ENCODE measurements at places on chromosomes 2 and 18. TPM values are rescaled to one million over a fixed set of nuclear protein-coding genes. Genes with fewer than 3 reads are reported as not detected.

The C1QL2 gene
- total RNA-seq, result not detected

The HOXD1 gene
- total RNA-seq, result not detected

The PLGLB2 gene
- total RNA-seq, result 1.1 TPM

The DLX2 gene
- 1.9 TPM for total RNA-seq

DNA sequence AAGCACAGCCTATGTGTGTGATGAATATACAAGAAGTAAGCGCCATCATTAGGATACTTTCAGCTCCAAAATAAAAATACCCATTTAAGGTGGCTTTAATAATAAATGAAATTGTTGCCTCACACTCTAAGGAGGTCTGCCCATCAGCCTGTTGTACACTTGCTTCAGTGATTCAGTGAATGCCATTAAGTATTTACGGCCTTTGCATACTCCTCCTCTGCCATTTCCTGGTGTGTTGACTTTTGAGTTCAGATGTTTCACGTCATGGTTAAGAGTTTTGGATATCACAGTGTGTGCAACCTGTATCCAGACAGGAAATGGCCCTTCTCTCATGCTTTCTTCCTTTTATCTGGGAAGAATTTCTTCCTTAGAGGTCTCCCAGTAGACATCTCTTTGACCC is 38.6 kb upstream of the SNORC start:
- no peak overlapping the region for H3K27ac ChIP-seq
- DNase-seq, result no peak
- H3K4me3 ChIP-seq, result no peak overlapping the region

DNA sequence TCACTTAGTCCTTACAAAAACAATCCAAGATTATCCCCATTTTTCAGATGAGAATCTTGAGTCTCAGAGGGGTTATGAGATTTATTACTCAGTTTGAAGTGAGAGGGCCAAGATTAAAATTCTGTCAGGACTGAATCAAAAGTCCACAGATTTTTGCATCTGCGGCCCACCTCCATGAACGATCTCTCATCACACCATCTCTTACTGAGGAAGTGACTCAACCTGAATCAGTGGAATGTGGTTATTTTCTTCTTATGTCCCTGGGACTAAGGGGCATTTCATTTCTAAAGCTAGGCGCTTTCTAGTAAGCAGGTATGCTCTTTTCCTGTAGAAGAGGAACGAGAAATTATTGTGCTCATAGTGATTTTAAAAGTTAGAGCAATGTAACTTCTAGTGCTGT is 360.3 kb upstream of the SPHKAP start:
- peak; percentile 44 for DNase-seq
- H3K4me1 ChIP-seq, result peaks cover 12% of the 10 kb centered on the region
- H3K27me3 ChIP-seq, result no peaks in the 10 kb centered on the region
- H3K36me3 ChIP-seq, result no peaks in the 10 kb centered on the region

DNA sequence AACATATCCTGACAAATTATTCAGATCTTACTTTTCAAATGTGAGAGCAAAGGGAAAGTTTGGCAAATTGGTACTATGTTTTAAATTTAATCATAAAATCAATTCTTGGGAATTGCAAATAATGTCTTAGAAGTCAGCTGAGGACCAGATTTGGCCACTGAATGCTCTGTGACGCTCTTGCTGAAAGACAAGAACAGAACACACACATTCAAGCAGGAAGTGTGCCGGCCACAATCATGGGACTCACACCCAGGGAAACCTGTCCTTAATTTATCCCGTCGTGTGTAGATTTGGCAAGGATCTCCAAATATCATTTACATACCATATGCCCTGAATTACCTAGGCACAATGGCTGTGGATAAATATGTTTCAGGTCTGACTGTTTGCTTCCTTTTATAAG is 253.1 kb downstream of the TCF4 start:
- no peak overlapping the region for H3K27ac ChIP-seq
- H3K36me3 ChIP-seq, result no peaks in the 10 kb centered on the region
- no peaks in the 10 kb centered on the region for H3K4me1 ChIP-seq
- no peak overlapping the region for H3K4me3 ChIP-seq
- no peak for DNase-seq
- no peaks in the 10 kb centered on the region for H3K27me3 ChIP-seq

GRCh38 chr18:46226461-46226860 is 122.3 kb downstream of the HAUS1 start:
- no peaks in the 10 kb centered on the region for H3K27me3 ChIP-seq
- H3K36me3 ChIP-seq, result no peaks in the 10 kb centered on the region
- H3K4me3 ChIP-seq, result no peak overlapping the region
- no peak overlapping the region for H3K27ac ChIP-seq
- H3K4me1 ChIP-seq, result peaks cover 20% of the 10 kb centered on the region

DNA sequence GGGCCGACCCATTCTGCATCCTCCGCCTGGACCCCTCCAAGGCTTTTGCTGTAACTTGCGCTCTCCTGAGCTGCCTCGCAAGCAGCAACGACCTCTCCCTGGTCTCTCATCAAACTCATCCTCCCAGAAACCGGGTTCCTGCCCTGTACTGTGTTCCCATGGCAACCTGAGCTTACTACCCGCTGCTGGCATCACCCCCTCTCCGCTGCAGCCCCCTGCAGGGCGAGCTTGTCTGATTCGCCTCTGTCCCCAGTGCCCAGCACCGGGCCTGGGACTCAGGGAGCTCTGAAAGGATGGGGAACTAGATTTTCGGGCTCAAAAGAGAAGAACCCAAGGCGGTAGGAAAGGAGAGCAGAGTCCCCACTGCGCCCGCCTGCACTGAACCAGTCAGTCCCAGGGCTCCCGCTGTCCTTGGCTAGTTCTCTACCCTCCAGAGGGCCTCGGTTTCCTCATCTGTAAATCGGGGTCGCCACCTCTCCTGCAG is 463 bp downstream of the HS1BP3 start:
- no peaks in the 10 kb centered on the region for H3K36me3 ChIP-seq
- peaks cover 22% of the 10 kb centered on the region for H3K4me1 ChIP-seq
- H3K27ac ChIP-seq, result peak overlapping the region; percentile 52
- peak overlapping the region; percentile 82 for H3K4me3 ChIP-seq
- DNase-seq, result no peak
- H3K27me3 ChIP-seq, result peaks cover 10% of the 10 kb centered on the region

DNA sequence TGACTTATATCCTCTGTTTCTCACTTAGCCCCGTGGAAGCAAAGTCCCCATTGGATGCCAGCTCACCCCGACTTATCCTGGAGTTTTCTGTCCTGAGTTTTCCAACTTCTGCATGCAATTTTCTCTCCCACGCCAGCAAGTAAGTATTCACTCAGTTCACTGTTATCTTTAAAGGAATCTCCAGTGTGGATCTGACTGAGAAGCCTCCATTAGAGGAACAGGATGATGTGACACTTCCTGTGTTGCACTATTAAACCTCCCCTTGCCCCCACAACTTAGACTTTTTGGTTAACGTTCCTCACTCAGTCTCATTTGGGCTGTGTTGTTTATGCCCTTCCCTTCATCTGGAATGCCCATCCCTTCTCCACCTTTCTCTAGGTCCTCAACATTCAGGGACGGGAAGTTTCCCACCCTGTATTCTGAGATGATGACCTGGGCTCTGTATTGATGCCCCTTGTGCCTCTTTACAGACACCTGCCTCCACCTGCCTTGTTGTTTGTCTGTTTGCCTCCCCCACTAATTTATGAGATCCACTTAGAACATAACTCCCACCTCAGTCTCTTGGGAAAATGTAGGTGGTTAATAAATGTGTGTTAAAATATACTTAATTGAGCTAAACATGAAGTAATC is 536.1 kb upstream of the RAB6C start:
- peaks cover 2% of the 10 kb centered on the region for H3K27me3 ChIP-seq
- no peak for DNase-seq
- no peaks in the 10 kb centered on the region for H3K4me1 ChIP-seq
- no peak overlapping the region for H3K27ac ChIP-seq
- peak overlapping the region; percentile 57 for H3K4me3 ChIP-seq

DNA sequence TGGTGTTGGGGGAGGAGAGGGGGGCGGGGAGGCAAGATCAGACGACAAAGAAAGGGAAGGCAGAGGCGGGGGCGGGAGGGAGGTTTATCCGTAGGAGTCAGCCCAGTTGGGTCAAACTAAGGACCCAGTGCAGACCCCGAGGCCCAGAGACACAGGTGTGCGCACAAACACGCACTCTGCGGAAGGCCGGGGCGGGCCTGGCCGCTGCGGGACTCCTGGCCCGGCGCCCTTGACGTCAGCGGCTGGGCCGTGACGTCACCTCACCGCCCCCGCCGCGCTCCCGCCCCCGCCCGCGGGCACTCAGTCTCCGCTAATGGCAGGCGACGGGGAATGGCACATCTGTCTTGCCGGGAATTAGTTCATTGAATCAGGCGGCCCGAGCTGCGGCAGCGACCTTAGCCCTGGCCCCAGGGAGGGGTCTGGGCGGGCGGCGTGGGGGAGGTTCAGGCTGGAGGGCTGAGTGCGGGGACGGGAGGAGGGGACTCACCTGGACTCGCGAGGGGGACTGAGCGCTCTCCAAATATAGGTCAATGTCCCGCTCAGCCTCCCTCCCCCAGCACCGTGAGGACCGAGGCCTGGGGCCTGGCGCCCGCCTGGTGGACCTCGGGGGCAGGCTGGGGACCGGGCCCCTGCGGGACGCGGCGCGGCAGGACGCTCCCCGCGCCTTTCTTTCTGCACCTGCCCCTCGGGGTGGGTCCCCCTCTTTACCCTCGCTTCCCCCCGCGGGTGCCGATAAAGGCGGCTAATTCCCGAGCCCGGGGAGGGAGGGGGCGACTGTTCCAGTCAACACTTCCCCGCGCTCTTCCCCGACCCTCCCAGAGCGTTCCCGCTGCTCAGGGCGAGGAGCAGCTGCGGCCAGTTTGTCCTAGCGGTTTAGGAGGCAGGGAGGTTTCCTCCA is 15.5 kb upstream of the ECEL1 start:
- H3K27me3 ChIP-seq, result peaks cover 39% of the 10 kb centered on the region
- H3K4me1 ChIP-seq, result no peaks in the 10 kb centered on the region
- H3K4me3 ChIP-seq, result peak overlapping the region; percentile 59

- H3K4me3 ChIP-seq, result no peak overlapping the region
- peaks cover 22% of the 10 kb centered on the region for H3K4me1 ChIP-seq
- H3K27me3 ChIP-seq, result no peaks in the 10 kb centered on the region
- H3K27ac ChIP-seq, result no peak overlapping the region
Observed at GRCh38 chr2:24336811-24337210, 23.5 kb downstream of the ITSN2 start.

DNA sequence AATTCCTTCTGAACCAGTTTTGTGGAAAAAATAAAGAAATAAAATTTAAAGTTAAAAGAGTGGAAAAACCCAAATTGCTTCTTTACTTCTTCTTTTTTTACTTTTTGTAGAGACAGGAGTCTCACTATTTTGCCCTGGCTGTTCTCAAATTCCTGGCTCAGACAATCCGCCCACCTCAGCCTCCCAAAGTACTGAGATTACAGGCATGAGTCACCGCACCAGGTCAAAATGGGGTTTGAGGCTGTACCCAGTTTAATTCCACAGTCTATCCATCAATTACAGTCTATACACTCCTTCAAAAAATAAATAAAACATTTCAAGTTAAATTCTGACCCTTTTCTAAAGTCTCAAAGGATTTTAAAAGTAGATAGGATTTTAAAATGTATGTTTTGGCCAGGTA is 120.3 kb downstream of the FAM161A start:
- H3K36me3 ChIP-seq, result no peaks in the 10 kb centered on the region
- peak overlapping the region; percentile 54 for H3K27ac ChIP-seq
- H3K4me1 ChIP-seq, result no peaks in the 10 kb centered on the region
- H3K4me3 ChIP-seq, result no peak overlapping the region
- peak; percentile 31 for DNase-seq
- no peaks in the 10 kb centered on the region for H3K27me3 ChIP-seq

DNA sequence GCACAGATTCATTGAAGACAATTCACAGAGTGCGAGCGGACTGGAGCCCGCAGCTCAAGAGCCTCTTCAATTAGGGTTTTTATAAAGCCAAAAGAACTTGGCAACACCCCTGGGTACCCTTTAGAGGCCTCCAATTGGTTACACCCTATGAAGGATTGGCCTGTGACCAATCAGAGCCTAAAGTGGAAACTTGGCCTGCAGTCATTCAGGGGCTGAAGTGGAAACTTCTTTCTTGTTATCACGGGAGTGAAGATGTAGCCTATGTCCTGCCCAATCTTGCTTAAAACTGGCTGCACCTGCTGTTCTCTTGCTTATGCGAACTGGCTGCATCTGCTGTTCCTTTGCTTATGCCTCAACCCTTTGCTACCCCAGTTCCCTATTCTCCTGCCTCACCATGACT is 1.8 kb upstream of the HJURP start:
- no peak overlapping the region for H3K27ac ChIP-seq
- no peaks in the 10 kb centered on the region for H3K27me3 ChIP-seq
- DNase-seq, result no peak

DNA sequence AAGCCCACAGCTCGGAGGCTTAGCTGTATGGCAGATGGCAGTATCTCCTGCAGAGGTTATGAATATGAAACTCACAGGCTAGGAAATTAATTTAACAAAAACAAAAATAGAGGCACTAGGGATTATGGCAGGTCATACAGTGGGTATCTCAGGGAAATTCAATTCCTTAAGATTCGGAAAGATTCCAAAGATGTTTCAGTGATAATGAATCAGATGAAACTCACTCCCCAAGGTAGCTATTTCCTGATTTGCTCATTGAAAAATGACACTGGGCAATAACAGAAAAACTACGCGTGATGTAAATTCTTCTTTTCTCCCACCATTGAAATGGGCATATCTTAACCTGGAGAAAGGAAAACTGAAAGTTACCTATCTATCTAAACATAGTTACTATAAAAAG is 414.1 kb downstream of the STK39 start:
- H3K27ac ChIP-seq, result no peak overlapping the region
- DNase-seq, result no peak
- no peak overlapping the region for H3K4me3 ChIP-seq

DNA sequence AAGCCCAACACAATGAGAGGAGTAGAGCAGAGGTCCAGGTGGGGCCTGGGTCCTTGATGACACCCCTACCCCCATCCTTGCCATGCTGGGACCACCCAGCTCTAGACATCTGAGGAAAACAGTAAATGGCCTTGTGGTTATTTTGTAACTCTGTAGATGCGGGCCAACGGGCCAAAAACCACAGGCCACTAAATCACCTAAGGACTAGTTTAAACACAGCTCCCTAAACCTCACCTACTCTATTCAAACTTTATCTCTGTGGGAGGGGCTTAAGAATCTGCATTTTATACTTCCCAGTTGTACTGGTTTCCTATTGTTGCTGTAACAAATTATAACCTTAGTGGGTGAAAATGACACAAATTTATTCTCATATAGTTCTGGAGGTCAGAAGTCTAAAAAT is 19.0 kb upstream of the SERTAD2 start:
- peak overlapping the region; percentile 70 for H3K27ac ChIP-seq
- no peaks in the 10 kb centered on the region for H3K27me3 ChIP-seq
- H3K4me3 ChIP-seq, result no peak overlapping the region
- H3K4me1 ChIP-seq, result peaks cover 5% of the 10 kb centered on the region
- no peaks in the 10 kb centered on the region for H3K36me3 ChIP-seq

- no peak overlapping the region for H3K4me3 ChIP-seq
- no peak for DNase-seq
- no peaks in the 10 kb centered on the region for H3K36me3 ChIP-seq
- no peaks in the 10 kb centered on the region for H3K27me3 ChIP-seq
Observed at GRCh38 chr2:176130147-176130956, 847 bp downstream of the HOXD8 start.

GRCh38 chr2:209936106-209936666 is 66.3 kb upstream of the RPE start:
- no peak overlapping the region for H3K4me3 ChIP-seq
- no peaks in the 10 kb centered on the region for H3K27me3 ChIP-seq
- DNase-seq, result no peak
- peak overlapping the region; percentile 63 for H3K27ac ChIP-seq
- H3K36me3 ChIP-seq, result no peaks in the 10 kb centered on the region
- H3K4me1 ChIP-seq, result peaks cover 13% of the 10 kb centered on the region

All from MCF 10A (cell line).